CD4-positive, CD25-positive, alpha-beta regulatory T cell (primary cell): ENCODE measurements at places on chromosomes 7 and 10. TPM values are rescaled to one million over a fixed set of nuclear protein-coding genes. Genes with fewer than 3 reads are reported as not detected.

DNA sequence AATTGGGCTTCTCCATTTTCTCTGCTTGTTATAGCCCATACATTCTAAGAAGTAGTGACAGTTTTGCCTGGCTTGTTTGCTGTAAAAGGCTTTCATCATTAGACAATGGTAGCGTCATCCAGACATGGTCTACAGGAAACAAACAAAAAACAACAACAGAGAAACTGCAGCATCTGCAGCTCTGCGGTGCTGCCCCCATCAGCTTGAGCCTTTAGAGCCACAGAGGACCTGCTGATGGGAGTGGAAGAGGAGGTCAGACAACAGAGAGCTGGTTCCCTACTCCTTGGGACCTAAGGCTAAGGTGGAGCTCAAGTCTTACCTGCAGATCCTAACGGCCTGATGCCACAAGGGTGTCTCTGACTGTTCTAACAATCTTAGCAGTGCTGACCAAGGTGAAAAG is 3.1 kb downstream of the INA start:
- H3K36me3 ChIP-seq = no peaks in the 10 kb centered on the region
- peaks cover 29% of the 10 kb centered on the region for H3K27me3 ChIP-seq
- no peak overlapping the region for H3K27ac ChIP-seq
- DNase-seq = no peak
- no peak overlapping the region for H3K4me3 ChIP-seq

DNA sequence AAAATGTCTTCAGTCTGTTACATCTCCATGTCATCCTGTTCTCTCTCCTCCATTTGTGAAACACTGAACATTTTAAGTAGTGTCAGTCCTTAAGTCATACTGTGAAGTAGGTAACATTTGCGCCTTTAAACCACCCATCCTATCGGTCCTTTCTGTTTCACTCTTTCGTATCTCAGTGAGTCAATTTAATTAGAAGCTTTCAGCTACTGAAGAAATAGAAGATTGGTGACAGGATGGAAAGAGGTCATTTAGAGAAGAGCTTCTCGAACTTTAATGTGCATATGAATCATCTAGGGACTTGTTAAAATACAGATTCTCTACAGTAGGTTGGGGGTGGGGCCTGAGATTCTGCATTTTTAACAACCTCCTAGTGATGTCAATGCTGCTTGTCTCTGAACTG is 113.4 kb downstream of the SRI start:
- no peaks in the 10 kb centered on the region for H3K36me3 ChIP-seq
- H3K4me1 ChIP-seq = no peaks in the 10 kb centered on the region
- H3K27ac ChIP-seq = no peak overlapping the region
- DNase-seq = no peak
- no peak overlapping the region for H3K4me3 ChIP-seq

GRCh38 chr10:652233-652632 is 37.2 kb downstream of the DIP2C start:
- H3K4me3 ChIP-seq = no peak overlapping the region
- H3K36me3 ChIP-seq = no peaks in the 10 kb centered on the region
- H3K4me1 ChIP-seq = no peaks in the 10 kb centered on the region
- H3K27me3 ChIP-seq = no peaks in the 10 kb centered on the region
- DNase-seq = no peak

DNA sequence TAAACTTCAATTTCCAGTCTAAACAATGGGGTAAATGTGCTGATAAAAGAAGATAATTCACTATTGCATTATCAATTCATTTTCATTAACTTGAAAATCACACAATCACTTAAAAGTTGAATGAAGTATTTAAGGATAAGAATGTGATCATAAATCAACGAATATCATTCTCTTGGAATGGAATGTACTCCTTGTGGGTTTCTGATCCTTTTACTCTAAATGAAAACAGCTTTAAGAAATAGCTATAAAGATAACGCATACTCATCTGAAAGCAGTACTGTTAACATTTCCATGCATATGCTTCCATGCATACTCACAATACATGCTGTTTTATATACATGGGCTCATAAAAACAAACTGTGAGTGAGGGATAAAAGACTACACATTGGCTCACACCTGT is 108.8 kb downstream of the ATE1 start:
- H3K36me3 ChIP-seq = peaks cover 3% of the 10 kb centered on the region
- no peaks in the 10 kb centered on the region for H3K27me3 ChIP-seq
- no peak overlapping the region for H3K4me3 ChIP-seq
- no peaks in the 10 kb centered on the region for H3K4me1 ChIP-seq

The AKR1C8 gene
- total RNA-seq = 3.2 TPM

The KLLN gene
- total RNA-seq = 0.54 TPM

The PTF1A gene
- not detected for total RNA-seq
